Activated naive CD4-positive, alpha-beta T cell treated with anti-CD3 and anti-CD28 coated beads, Interleukin-2, amount 50 U/mL, for 16 hours (primary cell): ENCODE measurements at places on chromosomes 16 and 17.

DNA sequence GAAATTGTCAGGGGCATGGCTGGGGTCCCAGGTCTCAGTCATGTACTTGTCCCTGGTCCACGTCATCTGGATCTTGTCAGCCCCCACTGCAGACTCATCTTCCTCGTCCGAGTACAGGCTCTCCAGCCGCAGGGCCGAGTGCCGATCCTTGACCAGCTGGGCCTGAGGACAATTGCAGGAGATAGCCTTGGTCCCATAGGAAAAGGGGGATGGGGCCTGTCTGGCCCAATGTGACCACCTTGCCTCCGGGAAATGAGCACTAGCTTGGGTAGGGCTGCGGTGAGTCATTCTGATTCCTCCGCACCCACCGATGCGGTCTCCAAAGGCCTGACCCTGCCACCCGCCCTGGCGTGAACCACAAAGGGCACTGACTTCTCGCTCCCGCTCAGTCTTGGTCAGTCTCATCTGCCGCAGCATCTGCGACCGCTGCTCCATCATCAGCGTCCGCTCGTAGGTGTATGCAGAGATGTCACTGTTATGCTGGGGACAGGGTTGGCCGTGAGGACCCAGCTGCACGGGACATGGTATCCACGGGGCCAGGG is 1.5 kb upstream of the LCAT start:
- DNase-seq = no peak

DNA sequence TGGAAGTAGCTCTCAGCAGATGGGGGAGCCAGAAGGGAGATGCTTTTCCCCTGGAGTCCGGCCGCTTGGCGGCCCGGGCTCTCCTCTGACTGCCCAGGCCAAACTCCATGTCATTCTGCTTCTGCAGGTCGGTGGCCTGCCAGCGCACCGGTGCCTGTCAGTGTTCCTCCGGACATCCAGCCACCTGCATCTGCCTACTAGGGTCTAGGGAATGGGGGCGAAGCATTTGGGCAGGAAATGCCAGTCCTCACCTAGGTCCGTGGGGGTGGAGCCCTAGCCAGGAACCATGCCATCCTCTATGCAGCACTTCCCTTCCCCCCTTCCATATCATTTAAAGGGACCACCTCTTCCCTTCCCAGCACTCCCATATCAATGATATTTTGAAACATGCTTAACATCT is 34.2 kb downstream of the GJC1 start:
- DNase-seq = no peak

DNA sequence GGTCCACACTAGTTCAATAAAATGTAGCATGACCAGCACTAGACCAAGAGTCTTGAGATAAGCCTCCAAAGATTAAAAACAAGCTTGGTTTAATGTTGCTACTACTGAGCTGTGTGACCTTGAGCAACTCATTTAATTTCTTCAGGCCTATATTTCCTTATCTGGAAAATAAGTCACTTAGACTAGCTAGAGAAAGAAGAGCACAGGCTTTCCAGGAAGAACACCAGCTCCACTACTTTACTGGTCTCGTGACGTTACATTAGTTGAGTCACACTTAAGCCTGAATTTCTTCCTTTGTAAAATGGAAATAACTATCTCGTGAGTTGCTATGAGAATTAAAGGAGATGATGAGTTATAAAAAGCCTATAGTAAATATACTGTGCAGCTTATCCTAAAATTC is 5.4 kb downstream of the HELZ start:
- DNase-seq = no peak

DNA sequence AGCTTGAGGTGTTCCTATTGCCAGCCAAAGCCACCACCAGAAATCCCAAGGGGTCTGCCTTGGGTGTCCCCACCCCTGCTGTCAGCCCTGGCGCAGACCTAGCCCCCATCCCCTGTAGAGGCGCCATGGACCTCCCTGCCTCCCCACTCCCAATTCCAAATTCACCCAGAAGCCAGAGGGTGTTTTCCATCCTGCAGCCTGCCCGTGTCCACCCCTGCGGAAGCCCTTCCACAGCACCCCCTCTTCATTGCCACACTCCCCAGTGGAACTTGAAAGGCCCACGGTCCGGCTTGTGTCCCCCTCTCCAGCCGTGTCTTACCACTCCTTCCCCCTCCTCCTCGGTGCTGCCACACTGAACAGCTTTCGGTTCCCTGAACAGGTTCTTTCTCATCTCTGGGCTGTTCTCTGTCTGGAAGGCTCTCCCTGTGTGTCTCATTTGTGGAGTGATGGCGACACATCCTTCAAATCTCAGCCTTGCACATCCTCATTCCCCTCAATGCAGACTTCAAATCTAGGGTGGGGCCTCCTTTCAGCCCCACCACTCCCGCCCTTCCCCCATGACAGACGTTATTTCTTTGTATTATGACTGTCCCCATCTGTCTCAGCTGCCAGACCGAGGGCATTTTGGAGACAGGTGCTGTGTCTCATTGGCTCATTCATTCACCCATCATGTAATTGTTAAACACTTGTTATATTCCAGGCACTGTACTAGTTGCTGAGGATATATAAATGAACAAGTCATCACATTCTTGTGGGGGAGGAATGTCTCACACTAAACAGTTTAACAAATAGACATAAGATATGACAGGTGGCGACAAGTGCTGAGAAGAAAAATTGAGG is 36.3 kb downstream of the ADGRG5 start:
- DNase-seq = no peak

DNA sequence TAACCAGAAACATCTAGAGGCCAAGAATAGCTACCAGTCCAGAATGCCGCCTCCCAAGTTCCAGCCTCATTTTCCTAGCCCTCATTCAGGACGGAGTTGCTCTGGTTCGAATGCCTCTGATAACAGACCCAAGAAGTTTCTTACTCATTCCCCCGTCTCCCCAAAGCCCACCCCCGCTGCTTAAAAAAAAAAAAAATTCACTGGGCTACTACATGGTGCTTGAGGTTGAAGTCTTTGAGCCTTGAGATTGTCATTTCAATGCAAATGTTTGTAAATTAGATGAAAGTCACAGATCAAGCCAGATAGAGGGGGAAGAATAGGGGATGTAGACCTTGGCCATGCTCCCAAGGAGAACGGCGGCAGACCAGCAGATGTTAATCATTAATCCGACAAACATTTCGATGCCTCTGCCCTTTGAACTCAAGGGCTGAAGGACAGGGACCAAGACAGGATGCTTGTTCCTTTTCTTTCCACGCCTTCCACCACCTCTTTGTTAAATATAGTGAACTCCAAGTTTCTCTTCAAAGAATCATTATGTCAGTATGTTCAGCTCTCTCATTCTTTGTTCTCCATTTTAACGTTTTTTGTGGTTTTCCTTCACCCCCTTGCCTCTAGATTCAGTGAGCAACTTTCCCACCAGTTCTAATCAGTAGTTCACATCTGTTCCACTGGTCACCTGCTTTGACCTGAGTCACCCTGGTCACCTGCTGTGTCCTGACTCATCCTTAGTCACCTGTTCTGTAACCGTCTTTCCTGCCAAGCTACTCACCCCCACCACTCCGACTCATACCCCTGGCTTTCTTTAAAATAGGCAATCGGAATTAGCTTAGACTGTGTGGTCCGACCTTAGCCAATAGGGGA is 190.3 kb downstream of the CPPED1 start:
- peak; percentile 51 for DNase-seq
